ENCODE measurements at places on chromosomes 1 and 21.

DNA sequence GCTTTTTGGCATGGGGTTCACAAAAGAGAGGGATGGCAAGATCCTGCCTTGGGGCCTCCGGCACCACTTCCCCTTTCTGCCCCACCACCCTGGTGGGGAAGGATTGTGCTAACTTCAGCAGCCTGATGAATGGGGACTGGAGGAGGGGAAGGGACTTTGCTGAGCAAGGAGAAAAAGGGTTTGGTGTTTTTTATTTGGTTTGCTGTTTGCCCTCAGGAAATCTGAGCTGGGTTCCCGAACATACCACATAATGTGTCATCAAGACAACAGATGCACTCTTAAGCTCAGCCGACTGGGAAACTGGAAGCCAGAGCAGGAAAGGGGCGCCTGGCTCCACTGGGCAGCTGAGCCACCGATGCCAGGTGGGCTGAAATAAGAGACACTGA, 19.8 kb downstream of the OLFML2B start:
- DNase-seq, result no peak

DNA sequence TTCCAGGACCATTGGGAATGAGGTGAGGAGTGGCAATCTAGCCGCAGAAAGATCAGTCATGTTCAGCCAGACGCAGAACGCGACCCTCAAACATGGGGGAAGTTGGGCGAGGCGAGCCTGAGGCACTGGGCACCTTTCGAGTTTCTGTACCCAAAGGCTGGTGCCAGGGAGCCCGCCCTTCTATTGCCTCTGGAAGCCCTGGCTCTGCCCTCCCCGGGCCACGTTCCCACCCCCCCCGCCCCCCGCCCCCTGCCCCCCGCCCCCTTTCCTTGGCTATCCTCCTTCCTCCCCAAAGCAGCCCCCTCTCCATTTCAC, 2.2 kb upstream of the ZBTB7B start:
- DNase-seq, result no peak

DNA sequence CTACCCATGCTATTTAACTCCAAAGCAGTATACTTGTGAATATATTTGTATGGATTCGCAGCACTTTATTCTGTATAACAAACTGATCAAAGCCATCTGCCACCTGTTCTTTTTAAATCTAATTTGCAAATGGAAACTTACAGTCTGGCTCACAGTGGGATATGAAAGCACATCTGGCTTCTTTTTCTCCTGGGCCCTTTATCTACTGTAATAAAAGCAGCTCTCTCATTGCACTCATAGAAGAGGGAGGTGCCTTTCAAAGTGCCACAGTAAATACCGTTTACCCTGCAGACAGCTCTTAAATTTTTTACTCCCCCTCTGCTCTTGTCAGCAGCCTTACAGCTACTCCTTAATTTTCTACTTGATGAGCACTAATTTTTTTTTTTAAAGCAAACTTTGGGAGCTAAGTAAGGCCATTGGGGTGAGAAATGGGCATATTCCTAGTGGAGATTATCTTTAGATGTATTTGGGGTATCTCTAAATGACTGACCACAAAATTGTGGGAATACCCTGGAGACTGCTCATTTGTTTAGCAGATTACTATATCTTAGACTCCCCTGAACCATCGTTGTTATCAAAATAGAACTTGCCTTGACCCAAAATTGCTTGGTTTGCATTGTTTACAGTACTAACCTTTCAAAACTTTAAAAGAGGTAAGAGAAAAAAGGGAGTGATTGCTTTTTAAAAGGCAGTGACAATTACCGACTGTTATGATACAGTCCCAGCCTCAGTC, 110.1 kb downstream of the VPS13D start:
- DNase-seq, result no peak

- DNase-seq, result no peak
These were observed 44.0 kb downstream of the TRIM62 start for GRCh38 chr1:33137800-33138199.

DNA sequence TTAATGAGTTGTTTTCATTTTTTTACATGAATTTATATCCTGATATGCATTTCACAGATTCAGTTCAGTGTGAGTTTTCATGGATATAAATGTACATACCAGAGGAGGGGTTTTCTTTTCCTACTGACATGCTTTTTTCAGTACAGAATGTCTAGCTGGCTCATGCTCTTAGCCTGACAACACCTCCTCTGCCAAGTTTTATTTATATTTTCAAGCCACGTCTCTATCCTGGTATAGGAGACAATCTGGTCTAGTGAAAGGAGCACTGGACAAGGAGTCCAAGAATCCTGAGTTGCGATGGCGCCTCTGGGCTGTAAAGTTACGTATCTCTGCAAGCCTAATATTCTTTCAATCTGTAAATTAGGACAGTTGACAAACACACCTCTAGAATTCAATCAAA, 4.9 kb downstream of the DAB1 start:
- no peak for DNase-seq

DNA sequence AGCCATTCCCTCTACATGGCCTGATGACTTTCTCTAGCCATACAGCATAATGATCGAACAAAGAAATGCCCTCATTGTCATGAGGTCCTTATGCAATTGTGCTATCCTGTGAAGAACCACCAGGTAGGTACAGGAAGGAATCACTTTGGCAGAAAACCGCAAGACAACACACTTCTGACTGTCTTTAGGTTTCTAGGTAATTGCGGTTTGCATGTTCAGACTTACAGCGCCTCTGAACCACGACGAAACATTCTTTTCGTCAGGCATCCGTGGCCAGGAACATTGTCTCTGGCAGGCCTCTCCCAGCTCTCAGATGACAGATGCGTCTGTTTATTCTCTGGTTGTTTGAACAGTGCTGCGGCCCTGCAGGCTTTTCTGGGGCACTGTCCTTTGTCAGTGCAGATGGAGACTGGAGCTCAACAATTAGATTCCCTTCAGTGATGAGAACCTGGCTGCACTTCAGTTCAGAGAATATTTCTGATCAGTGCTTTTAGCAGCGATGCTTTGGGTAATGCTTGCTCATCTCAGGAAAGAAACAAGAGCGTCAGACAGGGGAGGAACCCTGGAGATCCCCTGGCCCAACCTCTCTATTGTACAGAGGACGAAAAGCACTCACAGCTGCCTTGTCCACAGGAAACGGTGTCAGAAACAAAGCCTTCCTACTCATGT, 63.4 kb downstream of the B3GALT5 start:
- DNase-seq, result no peak

- no peak for DNase-seq
These were observed 2.6 kb upstream of the CSTB start for GRCh38 chr21:43778469-43779335.

GRCh38 chr1:227362039-227362438, 43.7 kb upstream of the CDC42BPA start:
- no peak for DNase-seq

- DNase-seq, result no peak
These were observed 169.2 kb upstream of the B3GALT2 start for GRCh38 chr1:193355626-193356025.

Measured in GM12891 (cell line).